ENCODE measurements at places on chromosomes 5 and 9.

GRCh38 chr9:5841771-5842573, 9.1 kb upstream of the ERMP1 start:
- DNase-seq, result peak; percentile 78

GRCh38 chr5:140253985-140254384, 48.9 kb downstream of the PFDN1 start:
- no peak for DNase-seq

- DNase-seq, result no peak
Observed at GRCh38 chr9:121613009-121613752, 38.3 kb upstream of the DAB2IP start.

- no peak for DNase-seq
Observed at GRCh38 chr5:113394658-113395057, 40.1 kb downstream of the TSSK1B start.

DNA sequence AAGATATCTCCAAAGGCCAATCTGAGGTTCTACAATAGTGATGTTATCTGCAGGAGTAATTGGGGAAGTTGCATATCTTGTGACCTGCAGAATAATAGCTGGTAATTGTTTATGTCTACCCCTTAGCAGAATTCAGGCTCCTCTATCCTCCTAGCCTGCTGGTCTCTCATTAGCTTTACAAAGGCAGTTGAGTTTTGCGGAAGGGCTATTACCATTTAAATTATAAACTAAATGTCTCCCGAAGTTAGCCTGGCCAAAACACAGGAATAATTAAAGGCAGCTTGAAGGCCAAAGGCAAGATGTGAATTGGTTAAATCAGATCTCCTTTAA, 168.7 kb downstream of the TTC39B start:
- DNase-seq, result no peak

DNA sequence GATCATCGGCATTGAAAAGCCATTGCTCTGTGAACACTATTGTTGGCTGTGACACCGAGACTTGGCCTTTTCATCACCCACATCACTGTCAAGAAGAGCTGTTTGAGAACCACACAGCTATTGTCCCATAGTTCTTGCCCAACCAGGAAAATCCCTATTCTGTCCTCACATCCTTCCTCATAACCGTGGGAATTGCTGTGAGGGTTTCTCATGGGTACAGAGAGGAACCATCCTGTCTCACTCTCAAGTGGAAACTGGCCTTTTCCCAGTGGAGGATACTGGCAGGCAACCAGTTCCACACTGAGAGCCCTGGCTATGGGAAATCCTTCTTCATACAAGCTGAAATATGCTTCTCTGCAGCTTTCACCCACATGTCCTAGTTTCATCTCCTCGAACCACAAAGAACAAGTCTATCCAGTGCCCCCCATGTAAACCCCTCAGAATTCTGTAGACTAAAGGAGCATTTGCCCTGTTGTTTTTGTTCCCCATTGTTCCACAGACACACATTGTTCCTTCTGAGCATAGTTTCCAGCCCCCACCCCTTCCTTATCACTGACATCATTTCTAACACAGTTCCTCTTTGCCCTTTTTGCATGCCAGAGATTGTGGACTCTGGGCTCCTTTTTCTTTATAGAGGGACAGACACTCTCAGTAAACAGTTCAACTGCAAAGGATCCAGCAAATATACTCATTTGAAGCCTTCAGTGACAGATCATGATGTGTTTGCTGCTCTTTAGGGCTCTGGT, 57.8 kb upstream of the C5orf46 start:
- DNase-seq, result no peak

- no peak for DNase-seq
Observed at GRCh38 chr5:54222336-54222735, 88.0 kb downstream of the ARL15 start.

DNA sequence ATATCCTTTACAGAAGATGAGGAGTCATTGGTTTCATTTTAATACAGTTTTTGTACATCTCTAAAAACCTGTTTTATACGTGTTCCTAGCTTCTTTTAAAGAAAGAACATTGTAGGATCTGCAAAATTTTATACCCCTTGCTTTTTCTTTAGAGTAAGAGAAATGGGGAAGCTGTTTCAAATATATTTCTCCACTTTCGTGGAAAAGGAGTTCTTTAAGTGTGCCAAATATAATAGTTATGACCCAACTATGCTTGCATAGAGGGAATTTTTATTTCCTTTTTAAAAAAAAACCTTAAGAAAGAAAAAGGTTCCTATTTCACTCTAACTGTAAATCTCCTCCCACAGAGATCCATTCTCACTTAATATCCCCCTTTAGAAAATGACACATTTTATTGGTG, 27.5 kb upstream of the DMAC1 start:
- DNase-seq, result no peak

DNA sequence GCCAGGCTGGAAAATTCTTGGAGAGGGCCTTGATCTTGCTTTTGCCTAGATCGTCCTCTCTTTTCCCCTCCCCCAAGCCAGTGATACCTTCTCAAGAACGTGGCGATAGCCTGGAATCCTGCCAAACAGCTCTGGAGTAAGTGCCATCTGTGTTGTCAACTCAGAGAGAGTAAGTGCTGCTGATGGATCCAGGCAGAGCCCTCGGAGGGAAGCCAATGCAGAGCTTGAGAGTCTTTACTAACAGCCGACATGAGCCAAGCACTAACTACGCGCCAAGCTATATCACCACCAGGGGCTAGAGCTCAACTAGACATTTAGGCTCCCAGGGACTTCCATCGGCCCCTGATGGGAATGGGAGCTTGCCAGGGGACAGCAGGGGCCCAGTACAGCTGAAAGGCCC, 17.6 kb downstream of the RAPGEF1 start:
- no peak for DNase-seq

- no peak for DNase-seq
Observed at GRCh38 chr9:90523958-90524357, 118.7 kb downstream of the DIRAS2 start.

DNA sequence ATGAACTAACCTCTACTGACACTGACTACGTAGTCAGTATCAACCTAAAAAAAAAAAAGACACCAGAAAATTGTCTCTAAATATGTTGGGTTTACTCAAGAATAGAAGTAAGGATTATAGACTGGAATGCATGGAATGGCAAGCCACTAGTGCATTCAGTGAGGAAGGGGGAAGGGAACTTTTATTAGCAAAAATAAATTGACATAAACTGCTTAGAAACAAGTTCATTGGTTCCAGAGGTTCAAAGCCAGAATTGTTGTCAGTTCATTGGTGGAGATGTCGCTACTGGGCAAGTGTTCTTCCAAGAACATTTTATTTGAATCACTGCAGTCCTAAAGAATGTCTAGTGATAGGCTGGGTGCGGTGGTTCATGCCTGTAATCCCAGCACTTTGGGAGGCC, 26.1 kb upstream of the AOPEP start:
- DNase-seq, result no peak

GRCh38 chr5:7904170-7904569, 35.2 kb downstream of the MTRR start:
- no peak for DNase-seq

GRCh38 chr9:99137225-99137624, 32.3 kb downstream of the TGFBR1 start:
- no peak for DNase-seq
